ENCODE measurements at places on chromosomes 7 and 10.

DNA sequence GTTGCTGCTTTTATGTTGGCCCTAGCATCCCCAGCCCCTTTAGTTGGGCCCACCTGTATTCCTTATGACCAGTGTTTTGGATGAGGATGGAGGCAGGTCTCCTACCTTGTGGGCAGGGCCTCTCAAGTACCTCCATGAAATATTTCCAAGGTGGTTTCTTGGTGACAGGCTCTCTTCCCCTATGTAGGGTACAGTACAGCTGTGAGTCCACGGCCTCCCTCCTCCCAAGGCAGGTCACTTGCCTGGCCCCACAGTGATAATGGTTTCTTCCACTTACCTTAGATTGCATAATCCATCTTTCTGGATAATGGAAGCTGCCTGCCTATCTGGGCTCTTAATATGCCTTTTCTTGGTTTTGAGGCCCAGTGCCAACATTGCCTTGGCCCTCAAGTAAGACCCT is 110.4 kb downstream of the NT5C2 start:
- peaks cover 16% of the 10 kb centered on the region for H3K36me3 ChIP-seq
- no peak for DNase-seq
- no peak overlapping the region for H3K4me3 ChIP-seq
- H3K27me3 ChIP-seq, result no peaks in the 10 kb centered on the region
- no peak overlapping the region for H3K27ac ChIP-seq
- H3K4me1 ChIP-seq, result no peaks in the 10 kb centered on the region

DNA sequence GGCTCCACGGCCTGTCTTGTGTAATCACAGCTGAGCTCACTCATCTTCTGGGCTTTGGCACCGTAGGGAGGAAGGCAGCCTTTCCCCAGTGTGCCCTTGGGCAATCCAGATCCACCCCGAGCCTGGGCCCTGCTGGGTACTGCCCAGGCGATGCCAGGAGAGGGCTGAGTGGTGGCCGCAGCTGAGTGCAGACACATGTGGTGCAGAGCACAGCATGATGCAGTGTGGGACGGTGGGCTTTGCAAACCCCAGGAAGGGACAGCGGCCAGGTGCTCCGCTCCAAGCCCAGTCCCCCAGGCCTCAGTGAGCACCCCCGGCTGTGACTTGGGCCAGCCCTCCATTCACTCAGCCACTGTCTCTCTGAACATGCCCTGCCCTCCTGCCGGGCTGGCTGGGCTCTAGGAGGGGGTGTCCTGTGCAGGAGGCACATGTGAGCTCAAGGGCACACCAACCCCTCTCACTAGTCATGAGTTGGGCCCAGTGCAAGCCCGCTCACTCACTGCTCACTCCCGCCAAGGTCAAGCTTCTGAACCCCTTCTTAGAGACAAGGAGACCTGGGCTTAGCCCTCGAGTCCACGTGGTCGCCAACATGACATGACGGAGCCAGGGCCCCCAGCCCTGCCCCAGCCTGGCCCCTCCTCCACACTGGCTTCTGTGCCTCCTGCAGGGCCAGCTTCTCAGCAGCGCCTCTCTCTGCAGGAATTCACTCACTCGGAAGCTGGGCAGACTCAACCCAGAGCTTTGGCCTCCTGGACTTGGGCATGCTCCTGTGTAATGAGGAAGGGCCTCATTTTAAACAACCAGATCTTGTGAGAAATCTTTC is 77.5 kb upstream of the INSIG1 start:
- no peak overlapping the region for H3K27ac ChIP-seq
- no peak for DNase-seq
- H3K36me3 ChIP-seq, result no peaks in the 10 kb centered on the region
- peaks cover 3% of the 10 kb centered on the region for H3K4me1 ChIP-seq

DNA sequence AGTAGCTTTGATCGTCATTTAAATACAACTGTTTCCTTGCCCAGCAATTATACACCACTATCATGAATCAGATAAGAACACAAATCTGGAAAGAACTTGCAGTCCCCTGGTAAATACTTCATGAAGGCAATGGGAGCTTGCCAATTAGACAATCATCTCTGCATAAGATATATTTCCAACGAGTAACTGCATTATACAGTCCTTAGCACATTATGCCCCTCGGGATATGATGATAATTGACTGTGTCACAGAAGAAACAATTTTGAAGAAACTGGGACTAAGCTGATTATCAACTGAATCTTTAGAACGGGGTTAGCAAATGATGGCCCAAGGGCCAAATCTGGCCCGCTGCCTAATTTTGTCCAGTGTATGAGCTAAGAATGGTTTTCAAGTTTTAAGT is 155.7 kb downstream of the TRIL start:
- no peak overlapping the region for H3K4me3 ChIP-seq
- no peaks in the 10 kb centered on the region for H3K27me3 ChIP-seq
- no peak overlapping the region for H3K27ac ChIP-seq
- H3K4me1 ChIP-seq, result peaks cover 10% of the 10 kb centered on the region

- H3K27me3 ChIP-seq, result no peaks in the 10 kb centered on the region
- no peaks in the 10 kb centered on the region for H3K4me1 ChIP-seq
- no peak overlapping the region for H3K4me3 ChIP-seq
- H3K36me3 ChIP-seq, result no peaks in the 10 kb centered on the region
- no peak for DNase-seq
- no peak overlapping the region for H3K27ac ChIP-seq
Observed at GRCh38 chr7:105325216-105325904, 63.4 kb downstream of the SRPK2 start.

GRCh38 chr7:127776776-127777386 is 124.9 kb downstream of the SND1 start:
- H3K36me3 ChIP-seq, result no peaks in the 10 kb centered on the region
- DNase-seq, result no peak
- no peak overlapping the region for H3K27ac ChIP-seq
- H3K27me3 ChIP-seq, result no peaks in the 10 kb centered on the region

DNA sequence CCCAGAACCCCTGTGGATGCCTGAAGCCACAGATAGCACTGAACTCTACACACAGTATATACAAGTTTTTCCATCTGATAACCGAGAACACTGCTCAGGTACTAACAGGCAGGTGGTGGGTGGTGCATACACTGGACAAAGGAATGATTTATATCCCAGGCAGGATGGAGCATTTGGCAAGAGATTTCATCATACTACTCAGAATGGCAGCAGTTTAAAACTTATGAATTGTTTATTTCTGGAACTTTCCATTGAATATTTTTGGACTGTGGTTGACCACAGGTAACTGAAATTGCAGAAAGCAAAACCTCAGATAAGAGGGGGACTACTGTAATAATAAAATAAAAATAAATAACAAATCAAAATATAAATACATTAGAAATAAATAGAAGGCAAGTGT is 10.9 kb upstream of the KCNMA1 start:
- no peaks in the 10 kb centered on the region for H3K27me3 ChIP-seq
- no peaks in the 10 kb centered on the region for H3K4me1 ChIP-seq
- no peak for DNase-seq
- H3K27ac ChIP-seq, result no peak overlapping the region
- no peak overlapping the region for H3K4me3 ChIP-seq
- no peaks in the 10 kb centered on the region for H3K36me3 ChIP-seq
